ENCODE measurements at places on chromosomes 12 and 14. TPM values are rescaled to one million over a fixed set of nuclear protein-coding genes. Genes with fewer than 3 reads are reported as not detected.

RAPGEF3 gene
- polyA plus RNA-seq, result 11.0 TPM

CHMP4A gene
- polyA plus RNA-seq, result 36.6 TPM

CLEC2A gene
- not detected for polyA plus RNA-seq

NFE2 gene
- 1.5 TPM for polyA plus RNA-seq

WNT1 gene
- not detected for polyA plus RNA-seq

TMTC1 gene
- polyA plus RNA-seq, result 65.5 TPM

DNA sequence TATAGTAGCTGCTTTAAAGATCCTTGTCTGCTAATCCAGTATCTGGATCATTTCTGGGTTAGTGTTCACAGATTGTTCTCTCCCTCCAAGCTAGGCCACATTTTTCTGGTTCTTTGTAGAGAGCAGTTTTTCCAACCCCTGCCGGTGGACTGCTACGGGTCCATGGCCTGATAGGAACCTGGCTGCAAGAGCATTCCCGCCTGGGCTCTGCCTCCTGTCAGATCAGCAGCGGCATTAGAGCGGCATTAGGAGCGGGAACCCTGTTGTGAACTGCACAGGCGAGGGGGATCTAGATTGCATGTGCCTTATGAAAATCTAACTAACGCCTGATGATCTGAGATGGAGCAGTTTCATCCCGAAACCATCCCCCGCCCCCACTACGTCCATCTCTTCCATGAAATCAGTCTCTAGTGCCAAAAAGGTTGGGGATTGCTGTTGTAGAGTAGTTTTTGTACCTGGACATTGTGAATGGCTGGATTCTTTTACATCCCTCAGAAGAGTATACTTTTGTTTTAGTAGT lies 50.4 kb downstream of the MYRFL start:
- DNase-seq, result no peak

DNA sequence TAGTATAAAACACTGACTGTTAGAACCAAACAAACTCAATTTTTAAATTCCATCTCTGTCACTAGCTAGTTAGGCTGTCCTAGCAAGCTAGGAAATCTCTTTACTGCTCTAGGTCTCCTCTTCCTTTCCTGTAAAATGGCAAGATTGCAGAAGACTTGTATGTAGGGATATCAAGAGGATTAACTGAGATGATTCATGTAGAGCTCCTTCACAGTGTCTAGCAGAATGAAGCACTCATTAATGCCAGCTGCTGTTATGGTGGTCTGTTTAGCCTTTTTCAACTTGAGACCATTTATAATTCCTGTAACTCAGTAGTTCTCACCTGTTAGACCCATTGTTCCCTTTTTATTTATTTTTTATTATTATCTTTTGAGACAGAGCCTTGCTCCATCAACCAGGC lies 67.8 kb upstream of the KCNH3 start:
- no peak for DNase-seq

- DNase-seq, result no peak
Observed at GRCh38 chr12:40001406-40001805, 104.5 kb downstream of the SLC2A13 start.

DNA sequence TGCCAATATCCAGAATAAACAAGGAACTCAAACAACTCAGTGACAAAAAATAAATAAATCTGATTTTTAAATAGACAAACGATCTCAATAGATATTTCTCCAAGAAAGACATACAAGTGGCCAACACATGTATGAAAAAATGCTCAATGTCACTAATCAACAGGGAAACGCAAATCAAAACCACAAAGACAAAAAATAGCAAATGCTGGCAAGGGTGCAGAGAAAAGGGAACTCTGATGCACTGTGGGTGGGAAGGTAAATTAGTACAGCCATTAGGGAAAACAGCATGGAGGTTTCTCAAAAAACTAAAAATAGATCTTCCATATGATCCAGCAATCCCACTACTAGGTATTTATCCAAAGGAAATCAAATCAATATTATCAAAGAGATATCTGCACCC lies 3.5 kb upstream of the EIF5 start:
- DNase-seq, result no peak

DNA sequence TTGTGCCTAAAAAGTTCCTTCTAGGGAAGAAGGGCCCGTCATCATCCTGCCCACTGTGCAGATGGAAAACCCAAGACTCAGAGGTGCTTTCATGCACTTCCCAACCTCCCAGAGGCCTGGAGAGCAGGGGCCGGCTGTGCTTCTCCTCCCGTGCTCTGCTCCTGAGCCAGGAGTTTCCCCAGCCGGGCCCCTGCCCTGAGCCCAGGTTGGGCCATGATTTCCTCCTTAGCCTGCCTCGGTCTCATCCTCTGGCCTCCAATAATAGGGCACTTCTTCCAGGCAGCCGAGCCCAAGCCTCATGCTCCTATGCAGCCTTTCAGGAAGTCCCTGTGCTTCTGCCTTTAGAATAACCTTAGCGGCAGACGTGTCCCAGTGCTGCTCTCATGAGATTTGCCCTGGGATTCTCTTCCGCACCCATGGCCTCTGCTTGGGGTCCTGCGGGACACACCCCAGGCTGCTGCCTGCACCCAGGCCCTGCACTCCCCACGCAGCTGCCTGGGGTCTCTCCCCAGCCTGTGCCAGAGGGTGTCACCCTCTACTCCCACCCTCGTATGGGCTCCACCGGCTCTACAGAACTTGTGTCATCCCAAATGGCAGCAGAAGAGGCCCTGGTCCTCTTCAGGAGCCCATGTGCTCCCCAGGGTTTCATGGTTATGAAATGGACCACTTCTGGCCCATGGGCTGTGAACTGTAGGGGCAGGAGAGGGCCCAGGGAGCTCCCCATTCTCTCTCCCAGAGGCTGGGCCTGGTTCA lies 359.3 kb downstream of the ADGRD1 start:
- no peak for DNase-seq

DNA sequence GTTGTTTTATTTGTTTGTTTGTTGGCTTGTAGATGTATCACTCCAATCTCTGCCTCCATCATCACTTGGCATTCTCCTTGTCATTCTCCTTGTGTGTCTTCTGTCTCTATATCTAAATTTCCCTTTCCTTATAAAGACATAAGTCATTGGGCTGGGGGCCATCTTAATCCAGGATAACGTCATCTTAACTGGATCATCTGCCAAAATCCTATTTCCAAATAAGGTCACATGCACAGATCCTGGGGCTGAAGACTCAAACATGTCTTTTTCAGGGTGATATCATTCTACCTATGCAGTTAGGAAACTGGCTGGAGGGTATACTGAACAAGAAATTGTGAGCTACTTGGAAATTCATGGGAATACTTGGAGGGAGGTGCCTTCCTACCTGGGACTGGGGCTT lies 8.7 kb upstream of the CCDC60 start:
- no peak for DNase-seq

DNA sequence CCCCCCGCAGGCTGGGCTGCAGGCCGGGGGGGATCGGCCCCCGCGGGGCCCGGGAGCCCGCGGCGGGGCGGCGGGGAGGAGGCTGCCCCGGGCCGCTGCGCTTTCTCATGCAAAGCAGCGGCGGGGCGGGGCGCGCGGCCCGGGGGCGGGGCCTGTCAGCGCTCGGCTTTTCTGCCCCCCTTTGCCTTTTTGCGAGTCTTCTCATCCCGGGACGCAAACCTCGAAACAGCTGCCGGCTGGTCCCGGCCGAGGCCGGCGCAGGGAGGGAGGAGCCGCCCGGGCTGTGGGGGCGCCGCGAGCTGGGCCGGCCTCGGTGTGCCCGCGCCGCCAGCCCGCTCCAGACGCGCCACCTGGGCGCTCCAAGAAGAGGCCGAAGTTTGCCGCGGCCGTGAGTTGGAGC lies at the start of gene FZD10:
TSS of gene FZD10 (plus strand) at position 198 of the 400 bp plus-strand sequence. CDS start 479 bp downstream, outside the sequence.
- peak; percentile 48 for DNase-seq

DNA sequence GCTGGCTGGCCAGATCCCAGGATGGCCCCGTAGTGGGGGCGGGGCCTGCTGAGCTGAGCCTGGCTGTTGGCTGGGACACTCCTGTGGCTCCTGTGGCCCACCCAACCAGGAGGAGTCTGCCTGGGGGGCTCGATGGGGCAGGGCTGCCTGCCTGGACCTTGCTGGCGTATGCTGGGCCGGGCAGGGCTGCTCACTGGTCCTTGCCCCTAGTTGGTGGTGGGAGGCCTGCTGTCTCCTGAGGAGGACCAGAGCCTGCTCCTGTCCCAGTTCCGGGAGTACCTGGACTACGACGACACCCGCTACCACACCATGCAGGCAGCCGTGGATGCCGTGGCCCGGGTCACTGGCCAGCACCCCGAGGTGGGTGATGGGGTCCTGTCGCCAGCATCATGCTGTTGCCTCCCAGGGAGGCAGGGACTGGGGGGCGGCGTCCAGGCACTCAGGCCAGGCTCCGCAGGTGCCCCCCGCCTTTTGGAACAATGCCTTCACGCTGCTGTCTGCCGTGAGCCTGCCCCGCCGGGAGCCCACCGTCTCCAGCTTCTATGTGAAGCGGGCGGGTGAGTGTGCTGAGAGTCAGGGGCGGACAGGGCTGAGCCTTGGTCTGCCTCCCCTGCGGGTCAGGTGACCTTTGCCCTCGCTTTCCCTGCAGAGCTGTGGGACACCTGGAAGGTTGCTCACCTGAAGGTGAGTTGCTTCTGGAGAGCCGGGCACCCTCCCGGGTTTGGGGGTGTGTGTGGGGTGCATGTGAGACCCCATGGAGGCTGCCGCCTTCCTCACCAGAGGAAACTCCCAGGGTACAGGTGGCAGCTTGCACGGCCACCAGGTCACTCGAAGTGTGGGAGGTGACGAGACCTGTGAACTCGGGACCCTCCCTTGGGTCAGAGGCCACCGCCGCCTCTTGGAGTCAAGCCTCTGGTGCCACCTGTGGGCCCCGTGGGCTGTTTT lies 3.4 kb downstream of the NOC4L start:
- DNase-seq, result no peak

DNA sequence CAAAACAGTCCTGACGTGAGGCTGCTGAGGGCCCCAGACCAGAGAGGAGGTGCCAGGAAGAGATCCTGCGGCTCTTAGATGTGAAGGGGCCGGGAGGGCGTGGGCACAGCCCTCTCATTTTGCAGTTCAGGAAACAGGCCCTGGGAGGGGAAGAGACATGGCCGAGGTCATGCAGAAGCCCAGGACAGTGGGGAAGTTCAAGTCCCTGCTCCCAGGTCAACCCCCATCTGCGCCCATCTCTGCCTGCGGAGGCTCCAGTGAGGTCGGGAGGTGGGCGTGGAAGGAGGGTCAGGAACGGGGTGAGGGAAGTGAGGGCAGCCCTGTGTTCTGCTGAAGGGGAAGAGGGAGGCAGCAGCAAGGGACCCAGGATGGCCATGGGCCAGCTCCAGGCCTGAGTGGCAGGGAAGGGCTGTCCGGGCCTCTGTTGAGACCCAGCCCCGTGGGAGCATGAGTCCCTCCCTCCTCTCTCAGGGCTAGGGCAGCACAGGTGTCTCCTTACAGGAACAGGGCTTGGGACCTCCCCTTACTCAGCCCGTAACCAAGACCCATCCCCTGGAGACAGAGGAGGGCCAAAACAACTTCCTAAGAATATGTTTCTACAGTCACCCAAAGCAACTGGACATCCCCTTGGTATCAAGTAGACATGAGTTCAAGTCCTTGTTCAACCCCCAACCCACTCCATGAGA lies 90.8 kb downstream of the LGMN start:
- no peak for DNase-seq

DNA sequence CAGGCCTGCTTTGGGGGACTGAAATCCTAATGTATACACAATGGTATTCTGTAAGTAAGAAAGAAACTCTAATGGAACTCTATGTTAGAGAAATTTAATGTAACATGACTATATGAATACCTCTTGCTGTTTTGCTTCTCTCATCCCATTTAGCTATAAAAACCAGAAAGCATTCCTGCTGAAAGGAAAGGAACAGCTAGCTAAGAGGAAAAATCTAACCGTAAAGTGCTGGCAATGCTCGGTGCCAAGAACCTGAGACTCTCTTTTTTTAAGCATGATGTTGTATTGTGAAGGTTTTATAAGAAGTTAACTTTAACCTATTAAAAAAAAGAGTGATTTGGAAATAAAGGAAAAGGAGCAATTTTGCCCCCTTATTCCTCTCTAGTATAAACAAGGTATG lies 75.6 kb upstream of the DACT1 start:
- peak; percentile 31 for DNase-seq

DNA sequence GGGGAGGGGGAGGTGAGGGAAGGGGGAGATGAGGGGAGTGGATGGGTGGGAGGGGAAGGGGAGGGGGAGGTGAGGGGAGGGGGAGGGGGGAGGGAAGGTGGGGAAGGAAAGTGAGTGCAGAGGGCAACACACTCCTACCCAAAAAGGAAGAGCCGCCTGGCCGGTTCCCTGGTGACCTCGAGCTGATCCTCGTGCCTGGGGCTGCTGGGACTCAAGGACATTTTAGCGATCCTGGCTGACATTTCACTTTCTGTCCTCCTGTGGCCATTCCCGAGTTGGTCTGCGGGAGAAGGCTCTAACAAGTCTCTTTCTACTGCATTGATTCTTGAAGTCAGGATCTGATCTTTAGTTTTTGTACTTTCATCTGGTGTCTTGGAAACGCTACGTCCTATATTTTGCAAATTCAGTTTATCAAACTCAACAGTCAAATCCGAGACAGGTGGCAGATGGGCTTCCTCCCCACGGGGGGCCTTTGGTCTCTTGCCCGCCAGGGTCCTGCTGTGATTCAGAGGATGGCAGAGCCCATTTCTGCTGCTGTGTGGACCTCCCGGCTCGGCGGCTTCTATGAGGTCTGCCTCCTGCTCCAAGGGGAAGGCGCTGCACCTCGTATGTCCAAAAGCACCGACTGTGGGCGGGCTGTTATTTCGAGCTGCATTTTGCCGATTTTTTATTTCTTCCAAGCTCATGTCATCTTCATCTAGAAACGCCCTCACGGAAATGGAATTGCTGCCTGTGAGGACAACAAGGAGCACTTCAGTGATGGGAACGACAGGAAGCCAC lies 19.1 kb downstream of the PGAM5 start:
- DNase-seq, result no peak

DNA sequence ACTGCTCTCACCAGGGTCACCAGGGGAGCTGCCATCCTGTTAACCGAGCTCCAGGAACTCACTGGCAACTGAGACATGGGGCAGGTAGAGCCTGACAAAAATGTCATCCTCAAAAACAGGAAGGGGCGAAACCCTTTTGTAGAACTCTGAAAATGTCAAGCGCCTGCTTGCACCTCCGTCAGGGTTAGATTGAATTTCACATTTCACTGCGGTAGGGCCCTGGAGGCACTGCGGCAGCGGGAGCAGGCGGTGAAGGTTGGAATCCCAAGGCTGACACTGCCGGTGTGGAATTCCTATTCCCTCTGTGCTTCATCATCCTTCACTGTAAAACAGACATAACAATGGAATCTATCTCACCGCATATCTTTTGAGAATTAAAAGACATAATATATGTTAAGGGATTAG lies 142.8 kb upstream of the TMCC3 start:
- DNase-seq, result no peak

GRCh38 chr12:110501399-110501751 lies 536 bp downstream of the VPS29 start:
- peak; percentile 21 for DNase-seq
